ENCODE measurements at places on chromosomes 3 and 15.

DNA sequence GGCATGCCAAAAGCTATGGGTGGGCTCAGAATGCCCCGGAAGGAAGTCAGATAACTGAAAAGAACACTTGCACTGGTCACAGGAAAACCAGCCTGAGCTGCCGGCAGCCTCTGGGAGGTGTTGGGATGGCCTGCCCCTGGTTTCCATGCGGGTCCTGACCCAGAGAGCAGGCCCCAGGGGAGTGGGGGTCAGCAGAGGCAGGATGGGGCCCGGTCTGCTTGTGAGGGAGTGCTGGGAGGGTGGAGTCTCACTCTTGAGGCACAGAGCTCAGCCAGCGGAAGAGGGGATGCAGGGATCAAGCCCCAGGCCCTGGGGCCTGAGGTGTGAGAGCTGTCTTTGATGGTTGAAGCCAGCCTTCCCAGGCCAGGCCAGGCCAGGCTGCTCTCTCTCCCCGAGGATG lies 2.4 kb upstream of the RPUSD3 start:
- DNase-seq = no peak

DNA sequence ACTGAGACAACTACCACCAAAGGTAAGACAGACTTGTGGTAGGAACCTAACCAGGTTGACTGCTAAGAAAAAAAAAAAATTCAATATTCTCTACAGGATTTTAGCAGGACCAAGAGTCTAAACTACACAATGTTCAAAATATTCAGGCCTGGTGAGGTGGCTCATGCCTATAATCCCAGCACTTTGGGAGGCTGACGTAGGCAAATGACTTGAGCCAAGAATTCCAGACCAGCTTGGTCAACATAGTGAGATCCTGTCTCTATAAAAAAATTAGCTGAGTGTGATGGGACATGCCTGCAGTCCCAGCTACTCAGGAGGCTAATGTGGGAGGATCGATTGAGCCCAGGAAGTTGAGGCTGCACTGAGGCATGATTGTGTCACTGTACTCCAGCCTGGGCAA lies 341.6 kb upstream of the WNT5A start:
- DNase-seq = no peak

DNA sequence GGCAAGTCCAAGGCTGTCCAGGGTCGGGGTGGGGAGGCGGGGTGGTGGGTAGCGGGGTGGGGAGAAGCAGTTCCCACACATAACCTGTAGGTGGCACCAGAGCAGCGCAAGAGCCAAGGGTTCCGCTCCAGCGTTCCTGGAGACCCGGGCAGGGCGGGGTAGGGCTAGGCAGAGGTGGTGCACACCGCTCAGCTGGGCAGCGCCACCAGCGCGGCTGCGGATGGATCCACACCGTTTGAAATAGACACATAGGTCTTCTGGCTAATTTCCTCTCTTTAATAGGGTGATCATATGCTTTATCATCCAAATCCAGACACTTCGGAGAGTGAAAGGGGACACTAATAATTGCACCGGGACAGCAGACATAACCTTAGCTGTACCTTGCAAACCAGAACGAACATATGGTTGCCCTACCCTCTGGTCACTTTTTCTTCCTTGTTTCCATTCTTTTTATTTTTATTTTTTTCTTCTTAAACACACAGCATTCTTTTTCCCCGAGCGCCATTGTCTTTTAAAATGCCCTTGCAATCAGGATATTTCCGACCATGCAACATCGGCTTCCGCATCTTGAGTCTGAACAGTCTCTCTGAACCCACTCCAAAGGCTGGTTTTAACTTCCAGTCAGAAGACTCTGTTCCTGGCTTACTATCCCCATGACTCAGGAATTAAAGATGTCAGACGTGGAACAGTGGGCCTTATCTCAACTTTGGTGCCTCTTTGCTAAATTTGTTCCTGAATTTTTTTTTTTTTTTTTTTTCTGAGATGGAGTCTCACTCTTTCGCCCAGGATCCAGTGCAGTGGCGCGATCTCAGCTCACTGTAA lies 12.5 kb upstream of the ZSCAN2 start:
- peak; percentile 30 for DNase-seq

- no peak for DNase-seq
These were observed 414.9 kb downstream of the NAALADL2 start for GRCh38 chr3:175274056-175274455.

Data from esophagus squamous epithelium (tissue), 5 donors.